ENCODE measurements at places on chromosomes 6 and 20.
A peak's percentile ranks its signal among the peaks of the same experiment; 100 is the strongest.

- DNase-seq: no peak
These were observed 99.7 kb downstream of the TULP4 start for GRCh38 chr6:158411998-158412397.

GRCh38 chr20:40810332-40811000 is 121.4 kb upstream of the MAFB start:
- DNase-seq: no peak

- DNase-seq: no peak
These were observed 361.1 kb downstream of the ZFAND3 start for GRCh38 chr6:38180586-38180985.

- no peak for DNase-seq
These were observed 109.4 kb upstream of the CCN2 start for GRCh38 chr6:132060591-132060990.

DNA sequence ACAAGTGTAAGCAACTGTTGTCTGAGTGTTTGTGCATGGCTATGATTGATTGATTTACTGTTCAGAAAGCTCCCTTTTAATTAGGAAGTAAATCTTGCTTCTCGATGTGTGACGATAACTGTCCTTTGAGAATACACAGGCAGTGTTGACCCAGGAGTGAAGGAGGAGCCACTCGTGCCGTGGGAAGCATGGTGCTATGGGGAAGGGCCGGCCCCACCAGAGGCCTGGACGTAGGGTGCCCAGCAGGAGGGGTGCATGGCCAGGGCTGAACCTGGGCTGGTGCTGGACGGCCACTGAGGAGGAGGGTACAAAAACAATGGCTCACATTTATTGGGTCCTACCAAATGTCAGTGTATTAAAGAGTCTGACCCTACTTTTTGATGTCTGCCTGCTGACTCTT is 60.7 kb downstream of the ANKRD60 start:
- DNase-seq: no peak

- peak; percentile 21 for DNase-seq
These were observed 70.2 kb upstream of the BEND3 start for GRCh38 chr6:107185391-107185970.

DNA sequence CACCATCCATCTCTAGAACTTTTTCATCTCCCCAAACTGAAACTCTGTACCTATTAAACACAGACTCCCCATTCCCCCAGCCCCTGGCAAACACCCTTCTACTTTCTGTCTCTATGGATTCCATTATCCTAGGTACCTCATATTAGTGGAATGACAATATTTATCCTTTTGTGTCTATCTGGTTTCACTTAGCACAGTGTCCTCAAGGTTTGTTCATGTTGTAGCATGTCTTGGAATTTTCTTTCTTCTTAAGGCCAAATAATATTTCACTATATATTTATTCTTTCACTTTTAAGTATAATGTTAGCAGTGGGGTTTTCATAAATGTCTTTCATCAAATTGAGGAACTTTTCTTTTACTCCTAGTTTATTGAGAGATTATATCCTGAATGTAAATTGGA is 56.8 kb upstream of the DSP start:
- no peak for DNase-seq

DNA sequence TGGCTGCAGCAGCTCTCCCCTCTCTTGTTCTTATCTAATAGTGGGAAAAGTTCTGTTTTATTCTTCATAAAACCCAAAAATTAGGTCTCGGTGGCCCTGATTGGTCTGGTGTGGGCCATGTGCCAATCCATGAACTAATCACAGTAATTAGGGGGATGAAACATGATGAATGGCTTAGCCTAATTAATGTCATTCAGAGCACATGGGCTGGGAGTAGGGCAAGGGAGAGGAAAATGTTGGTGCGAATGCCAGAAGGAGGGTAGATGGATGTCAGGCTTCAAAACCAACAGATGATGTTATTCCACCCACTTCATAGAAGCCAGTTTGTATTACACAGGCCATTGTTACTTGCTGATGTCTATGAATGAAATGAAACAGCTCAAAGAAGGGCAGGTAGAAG is 46.5 kb downstream of the PLEKHG1 start:
- DNase-seq: peak; percentile 41

GRCh38 chr6:23305325-23305943 is 736.1 kb downstream of the HDGFL1 start:
- no peak for DNase-seq

- DNase-seq: no peak
These were observed 275.0 kb upstream of the BMP2 start for GRCh38 chr20:6492271-6493055.

- no peak for DNase-seq
These were observed 23.7 kb upstream of the TMEM14A start for GRCh38 chr6:52647199-52647598.

DNA sequence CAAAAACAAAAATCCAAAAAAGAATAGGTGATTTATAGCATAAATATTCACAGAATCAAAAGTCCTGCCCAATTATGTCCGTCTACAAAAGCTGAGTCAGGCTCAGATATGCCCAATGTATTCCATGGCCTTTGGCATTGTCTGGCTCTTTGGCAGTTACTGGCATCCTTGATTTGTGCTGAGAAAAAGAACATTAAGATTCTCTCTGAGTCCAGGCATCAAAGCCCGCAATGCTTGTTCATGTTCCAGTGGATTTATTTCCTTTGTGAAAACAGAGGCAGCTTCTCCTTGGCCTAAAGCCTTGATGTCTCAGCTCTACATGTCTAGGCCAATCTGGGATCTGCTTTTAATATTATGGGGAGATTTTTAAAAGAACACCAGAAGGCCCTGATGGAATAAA is 76.1 kb upstream of the SLC4A11 start:
- DNase-seq: no peak

GRCh38 chr6:90233994-90234393 is 62.6 kb downstream of the BACH2 start:
- DNase-seq: no peak

DNA sequence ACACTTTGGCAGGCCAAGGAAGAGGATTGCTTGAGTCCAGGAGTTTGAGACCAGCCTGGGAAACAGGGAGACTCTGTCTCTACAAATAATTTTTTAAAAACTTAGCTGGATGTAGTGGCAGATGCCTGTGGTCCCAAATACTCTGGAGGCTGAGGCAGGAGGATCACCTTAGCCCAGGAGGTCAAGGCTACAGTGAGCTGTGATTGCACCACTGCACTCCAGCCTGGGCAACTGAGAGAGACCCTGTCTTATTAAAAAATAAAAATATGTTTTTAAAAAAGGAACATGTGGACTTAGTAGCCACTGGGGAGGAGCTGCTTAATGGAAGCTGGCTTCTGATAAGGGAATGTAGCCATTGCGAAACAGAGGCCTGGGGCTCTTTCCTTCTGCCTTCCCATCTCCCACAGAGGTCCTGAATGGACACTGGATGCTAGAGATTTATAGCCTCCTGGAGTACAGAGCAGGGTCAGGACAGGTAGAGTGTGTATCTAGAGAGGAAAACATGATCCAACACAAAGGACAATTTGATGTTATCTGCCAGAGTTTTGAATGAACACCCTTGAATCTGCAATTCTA is 21.7 kb upstream of the GMNN start:
- DNase-seq: no peak

- DNase-seq: no peak
These were observed 86.3 kb downstream of the SLC22A23 start for GRCh38 chr6:3370361-3371221.

DNA sequence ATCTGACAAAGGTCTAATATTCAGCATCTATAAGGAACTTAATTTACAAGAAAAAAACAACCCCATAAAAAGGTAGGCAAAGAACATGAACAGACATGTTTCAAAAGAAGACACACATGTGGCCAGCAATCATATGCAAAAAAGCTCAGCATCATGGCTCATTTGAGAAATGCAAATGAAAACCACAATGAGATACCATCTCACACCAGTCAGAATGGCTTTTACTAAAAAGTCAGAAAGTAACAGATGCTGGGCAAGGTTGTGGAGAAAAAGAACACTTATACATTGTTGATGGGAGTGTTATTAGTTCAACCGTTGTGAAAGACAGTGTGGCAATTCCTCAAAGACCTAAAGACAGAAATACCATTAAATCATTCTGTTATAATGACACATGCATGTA is 289.9 kb upstream of the MMS22L start:
- DNase-seq: no peak

DNA sequence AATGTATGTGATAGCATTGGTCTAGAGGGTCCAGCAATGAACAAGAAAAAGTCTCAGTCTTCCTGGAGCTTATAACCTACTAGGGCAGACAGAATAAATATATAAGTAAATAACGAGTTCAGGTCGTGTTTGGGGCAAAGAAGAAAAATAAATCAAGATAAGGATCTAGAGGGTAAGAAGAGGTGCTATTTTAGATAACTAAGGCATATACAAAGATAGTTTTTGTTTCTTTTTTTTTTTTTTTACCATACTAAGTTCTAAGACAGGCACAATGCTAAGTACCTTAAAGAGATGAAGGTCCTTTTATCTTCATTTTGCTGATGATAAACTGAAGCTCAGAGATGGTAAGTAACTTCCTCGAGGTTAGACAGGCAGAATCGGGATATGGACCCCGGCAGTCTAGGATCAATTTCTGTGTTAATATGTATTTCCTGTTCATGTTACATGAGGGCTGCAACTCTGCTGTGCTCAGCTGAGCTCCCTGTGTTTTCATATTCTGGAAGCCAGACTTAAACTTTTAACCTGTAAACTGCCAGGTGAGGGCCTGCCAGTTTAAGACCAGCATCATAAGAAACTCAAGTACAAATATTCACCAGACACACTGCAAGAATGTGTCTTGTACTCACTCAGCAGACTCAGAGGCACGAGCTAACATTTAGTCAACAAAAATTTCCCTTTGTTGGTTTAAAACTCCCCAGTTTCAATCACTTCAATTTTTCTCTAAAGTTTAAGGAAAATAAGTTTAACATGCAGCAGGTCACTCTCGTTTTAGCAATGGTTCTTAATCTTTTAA is 23.3 kb downstream of the SESN1 start:
- no peak for DNase-seq

- no peak for DNase-seq
These were observed 39.0 kb upstream of the BEND3 start for GRCh38 chr6:107154131-107154800.

GRCh38 chr6:121302882-121303281 is 31.4 kb downstream of the TBC1D32 start:
- no peak for DNase-seq

DNA sequence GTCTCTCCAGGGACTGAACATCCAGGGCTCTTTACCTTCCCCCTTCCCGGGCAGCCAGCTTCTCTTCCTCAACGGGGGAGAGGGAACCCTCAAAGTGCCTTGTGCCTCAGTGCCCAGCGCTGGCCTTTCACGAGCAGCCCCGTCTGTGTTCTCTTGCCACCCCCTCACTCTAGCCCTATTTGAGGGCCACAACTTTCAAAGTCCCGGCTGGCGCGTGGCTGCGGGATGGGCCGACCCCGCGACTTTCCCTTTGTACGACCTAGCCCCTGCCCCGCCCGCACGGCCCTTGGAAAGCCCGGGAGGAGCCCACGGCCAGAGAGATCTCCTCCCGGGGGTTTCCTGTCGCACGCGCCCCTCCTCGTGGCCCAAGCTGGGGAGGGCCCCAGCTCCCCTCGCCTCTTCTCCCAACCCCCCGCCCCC is 559 bp downstream of the SCRT2 start:
- peak; percentile 66 for DNase-seq

GRCh38 chr6:15023448-15023847 is 222.4 kb upstream of the JARID2 start:
- no peak for DNase-seq

DNA sequence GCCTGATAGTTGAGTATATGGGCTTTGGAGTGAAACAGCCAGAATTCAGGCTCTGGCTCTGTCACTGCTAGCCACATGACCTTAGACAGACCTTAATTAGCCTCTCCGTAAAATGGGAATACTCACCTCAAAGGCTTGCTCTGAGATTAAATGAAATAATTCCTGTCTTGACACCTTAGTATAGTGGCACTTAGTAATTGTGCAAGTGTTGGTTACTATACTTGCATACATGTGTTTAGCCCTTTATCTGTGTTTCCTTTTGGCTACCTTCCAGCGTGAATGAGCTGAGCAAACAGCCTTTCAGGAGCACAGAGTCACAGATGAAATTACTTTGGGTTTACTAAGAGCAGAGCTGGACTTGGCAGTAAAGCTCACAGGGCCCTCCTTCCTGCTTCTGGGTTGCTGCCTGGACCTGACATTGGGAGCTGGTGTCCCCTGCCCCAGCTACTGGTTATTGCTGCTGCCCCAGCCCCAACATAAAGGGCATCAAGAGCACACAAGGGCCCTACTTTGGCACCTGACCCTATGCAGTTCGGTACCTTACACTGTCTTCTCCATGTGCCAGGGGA is 32.8 kb downstream of the CD164 start:
- no peak for DNase-seq

- no peak for DNase-seq
These were observed 5.6 kb downstream of the TP53RK start for GRCh38 chr20:46683668-46683938.

- DNase-seq: peak; percentile 96
These were observed 989.7 kb downstream of the EYS start for GRCh38 chr6:64717281-64717680.

- no peak for DNase-seq
These were observed 17.0 kb downstream of the HTR1B start for GRCh38 chr6:77446249-77446648.

DNA sequence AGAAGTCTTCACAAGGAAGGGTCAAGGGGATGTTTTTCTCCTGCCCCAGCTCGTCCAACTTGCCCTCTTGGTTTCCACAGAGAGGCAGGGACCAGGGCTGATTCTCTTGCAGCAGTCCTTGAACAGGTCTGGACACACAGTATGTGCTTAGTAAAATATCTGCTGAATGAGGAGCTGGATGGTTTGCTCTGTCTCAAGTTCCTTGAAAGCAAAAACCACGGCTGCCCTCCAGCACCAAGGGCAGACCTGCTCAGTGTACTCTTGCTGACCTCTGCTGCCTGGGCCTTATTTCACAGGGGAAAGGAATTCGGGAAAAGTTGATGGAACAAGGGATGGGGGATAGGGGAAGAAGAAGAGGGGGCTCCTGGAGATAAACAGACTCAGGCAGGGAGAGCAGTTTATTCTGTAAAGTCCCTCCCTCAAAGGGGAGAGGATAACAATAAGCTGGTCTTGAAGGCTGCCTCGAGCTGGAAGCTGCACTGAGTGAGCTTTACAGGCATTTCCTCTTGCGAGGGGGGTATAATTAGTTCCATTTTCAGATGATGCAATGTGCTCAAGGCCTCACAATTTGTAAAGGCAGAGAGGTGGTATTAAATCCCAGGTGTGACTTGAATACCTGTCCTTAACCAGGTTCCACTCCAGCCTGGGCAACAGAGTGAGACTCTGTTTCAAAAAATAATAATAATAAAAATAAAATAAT is 10.3 kb downstream of the KCNK5 start:
- DNase-seq: peak; percentile 17

GRCh38 chr6:23218751-23219150 is 649.4 kb downstream of the HDGFL1 start:
- peak; percentile 70 for DNase-seq
